Right kidney (tissue), 9 donors: ENCODE measurements at places on chromosomes 4 and X.
A peak's percentile ranks its signal among the peaks of the same experiment; 100 is the strongest.

DNA sequence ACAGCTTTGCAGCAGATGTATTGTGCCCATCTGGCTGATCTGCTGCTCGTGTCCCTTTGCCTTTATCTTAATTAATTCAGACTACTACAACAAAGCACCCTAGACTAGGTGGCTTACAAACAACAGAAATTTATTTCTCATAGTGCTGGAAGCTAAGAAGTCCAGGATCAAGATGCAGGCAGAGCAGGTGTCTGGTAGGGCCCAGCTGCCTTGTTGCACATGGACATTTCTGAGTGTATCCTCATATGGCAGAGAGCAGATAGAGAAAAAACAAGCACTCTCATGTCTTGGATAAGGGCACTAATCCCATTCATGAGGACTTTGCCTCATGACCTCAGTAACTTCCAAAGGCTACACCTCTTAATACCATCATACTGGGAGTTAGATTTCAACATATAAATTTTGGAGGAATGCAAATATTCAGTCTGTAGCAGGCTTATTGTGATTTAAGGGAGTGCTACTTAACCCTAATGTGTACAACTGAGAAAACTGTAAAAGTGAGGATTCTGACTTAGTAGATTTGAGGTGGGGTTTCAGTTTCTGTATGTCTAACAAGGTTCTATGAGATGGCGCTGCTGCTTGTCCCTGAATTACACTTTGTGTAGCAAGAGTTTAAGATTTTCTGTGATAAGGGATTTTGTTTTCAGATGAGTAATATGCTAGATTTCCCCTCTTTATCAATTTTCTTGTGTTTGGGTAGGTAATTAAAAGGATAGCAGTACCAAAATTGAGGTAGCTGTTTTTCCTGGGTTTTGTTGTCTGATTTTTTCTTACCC is 473.2 kb upstream of the TECRL start:
- DNase-seq, result no peak

GRCh38 chr4:4460759-4461158 is 73.9 kb downstream of the NSG1 start:
- no peak for DNase-seq

GRCh38 chrX:27840881-27841280 is 33.1 kb downstream of the MAGEB10 start:
- no peak for DNase-seq

DNA sequence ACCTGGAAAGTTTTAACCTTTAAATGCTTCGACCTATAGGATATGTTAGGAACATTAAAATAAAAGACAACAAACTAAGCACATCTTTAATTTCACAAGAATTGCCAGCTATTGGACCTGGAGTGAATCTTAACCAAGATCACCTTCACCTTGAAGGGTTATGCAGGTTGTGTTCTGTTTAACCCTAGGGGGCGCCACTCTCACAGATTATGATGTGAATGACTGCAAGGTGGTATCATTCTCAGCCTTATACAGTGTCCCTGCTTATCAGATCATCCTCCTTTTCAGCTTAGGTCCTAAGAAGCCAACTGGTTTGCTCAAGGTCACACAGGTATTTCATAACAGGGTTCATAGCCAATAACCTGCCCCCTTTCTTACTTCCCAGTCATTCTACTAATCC is 23.5 kb downstream of the INTS6L start:
- no peak for DNase-seq

GRCh38 chr4:165111906-165112367 is 723 bp downstream of the TMEM192 start:
- no peak for DNase-seq

DNA sequence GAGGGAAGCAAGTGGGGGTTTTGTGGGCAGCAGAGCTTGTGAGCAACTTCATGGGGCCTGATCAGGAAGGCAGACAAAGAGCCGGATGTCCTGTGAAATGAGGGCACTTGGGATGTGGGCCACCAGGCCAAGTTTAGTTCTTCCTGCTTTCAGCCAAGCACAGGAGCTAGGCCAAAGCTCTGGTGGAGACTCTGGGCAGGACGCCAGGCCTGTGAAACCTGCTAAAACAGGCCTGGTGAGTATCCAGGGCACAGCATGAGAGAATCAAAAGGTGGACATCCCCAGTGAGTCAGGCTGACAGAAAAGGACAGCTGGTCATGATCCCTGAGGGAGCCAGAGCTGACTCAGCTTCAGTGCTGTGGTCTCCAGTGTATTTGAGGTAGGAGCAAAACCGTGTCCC is 95.7 kb downstream of the NPNT start:
- DNase-seq, result no peak

DNA sequence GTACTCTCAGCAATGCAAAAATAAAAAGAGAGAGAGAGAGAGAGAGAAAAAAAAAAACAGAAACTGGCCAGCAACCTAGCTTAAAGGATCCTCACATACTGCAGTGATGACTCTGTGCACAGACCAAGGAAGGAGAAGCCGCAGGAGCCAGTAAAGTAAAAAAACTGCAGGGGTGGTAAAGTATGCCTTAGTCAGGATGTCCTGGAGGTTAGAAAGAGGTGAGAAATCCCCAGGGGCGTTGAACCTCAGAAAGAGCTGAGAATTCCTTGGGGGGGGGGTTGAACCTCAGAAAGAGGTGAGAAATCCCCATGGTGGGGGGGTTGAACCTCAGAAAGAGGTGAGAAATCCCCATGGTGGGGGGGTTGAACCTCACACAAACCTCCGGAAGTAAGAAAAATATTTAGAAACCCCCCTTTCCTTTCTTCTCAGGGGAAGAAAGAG is 48.0 kb downstream of the MAGEA9 start:
- DNase-seq, result no peak

GRCh38 chr4:85700362-85700761 is 225.4 kb downstream of the ARHGAP24 start:
- no peak for DNase-seq

- DNase-seq, result no peak
These were observed 54.8 kb upstream of the SRD5A3 start for GRCh38 chr4:55291227-55291640.

GRCh38 chr4:60344908-60345307 is 855.2 kb upstream of the ADGRL3 start:
- DNase-seq, result no peak

DNA sequence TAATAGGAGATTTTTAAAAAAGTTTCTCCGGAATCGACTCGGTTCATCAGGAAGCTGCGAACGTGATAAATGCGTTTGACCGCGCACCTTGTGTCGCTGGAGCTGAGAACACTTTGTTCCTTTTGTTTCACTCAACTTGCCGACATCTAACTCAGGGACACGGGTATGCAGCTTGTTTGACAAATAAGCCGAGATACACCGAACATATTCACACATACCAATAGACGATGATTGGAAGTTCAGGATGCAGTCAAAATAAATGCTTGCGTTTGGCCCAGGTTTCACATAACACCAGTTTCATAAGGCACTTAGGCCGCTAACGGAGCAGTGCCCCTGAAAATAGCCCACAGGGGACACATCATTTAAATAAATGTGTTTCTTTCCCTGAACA is 932 bp upstream of the SHISA3 start:
- no peak for DNase-seq

GRCh38 chr4:155403886-155404285 is 27.1 kb upstream of the MAP9 start:
- DNase-seq, result no peak

- DNase-seq, result no peak
These were observed 201.9 kb upstream of the PPARGC1A start for GRCh38 chr4:24091639-24092233.

GRCh38 chr4:147336252-147336651 is 144.6 kb upstream of the EDNRA start:
- no peak for DNase-seq

- DNase-seq, result peak; percentile 79
These were observed at the start of gene FAM114A1 for GRCh38 chr4:38867478-38868058. FAM114A1 (plus strand) TSS chr4:38867806; CDS start chr4:38878079, 10,273 bp downstream.

DNA sequence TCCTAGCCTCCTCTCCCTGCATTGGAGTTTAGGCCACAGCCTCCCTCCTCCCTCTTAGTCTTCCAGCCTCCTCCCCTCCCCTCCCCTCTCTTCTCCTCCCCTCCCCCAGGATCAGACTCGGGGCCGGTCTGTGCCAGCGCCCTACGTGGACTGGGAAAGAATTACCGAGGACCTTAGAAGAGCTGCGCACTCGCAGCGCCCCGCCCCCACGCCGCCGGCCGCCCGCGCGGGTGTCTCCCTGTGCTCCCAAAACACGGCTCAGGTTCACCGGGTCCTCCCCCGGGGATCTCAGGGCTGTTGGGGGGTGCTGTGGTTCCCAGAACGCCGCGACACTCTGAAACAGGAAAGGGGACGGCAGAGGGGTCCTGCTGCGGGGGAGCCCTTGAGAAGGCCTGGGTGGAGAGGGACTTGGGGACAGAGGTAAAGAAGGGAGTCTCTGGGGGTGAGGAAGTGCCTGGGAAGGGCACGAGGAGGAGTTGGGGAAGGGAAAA is 122.3 kb upstream of the TBL1X start:
- DNase-seq, result peak; percentile 71

DNA sequence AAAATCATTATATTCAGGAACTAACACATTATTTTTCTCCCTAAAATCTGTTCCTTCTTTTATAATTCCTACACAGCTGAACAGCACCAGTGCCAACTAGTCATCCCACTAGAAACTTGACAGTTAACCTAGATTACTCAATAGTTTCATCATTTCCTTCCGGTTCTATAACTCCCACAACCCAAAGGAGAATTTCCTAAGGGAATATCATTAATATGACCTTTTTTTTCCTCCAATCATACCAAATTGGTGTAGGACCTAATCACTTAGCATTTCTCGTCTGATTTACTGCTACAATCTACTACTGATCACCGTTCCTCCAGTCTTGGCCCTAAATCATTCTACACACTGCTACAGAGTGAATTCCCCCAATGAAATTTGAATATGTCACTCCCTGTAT is 45.9 kb downstream of the WDFY3 start:
- DNase-seq, result no peak

GRCh38 chr4:6891436-6892170 is 18.0 kb upstream of the TBC1D14 start:
- no peak for DNase-seq

DNA sequence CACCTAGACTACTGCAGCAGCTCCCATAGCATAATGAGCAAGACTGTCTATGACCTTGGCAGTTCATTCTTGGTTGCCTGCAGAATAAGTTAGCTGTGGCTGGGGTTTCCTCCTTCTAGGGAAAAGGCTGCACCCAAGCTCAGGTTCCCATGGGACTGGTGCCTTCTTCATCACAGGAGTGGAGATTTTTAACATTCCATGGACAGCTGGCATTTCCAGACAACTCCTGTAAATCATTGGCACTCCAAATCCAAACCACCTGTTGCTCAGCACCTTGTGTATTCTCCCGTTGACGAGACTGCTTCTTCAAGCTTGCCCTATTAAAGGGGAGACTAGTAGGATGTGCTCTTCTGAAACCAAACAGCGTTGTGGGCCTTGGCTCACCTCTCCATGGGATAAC is 7.8 kb upstream of the NUP54 start:
- DNase-seq, result no peak

GRCh38 chrX:134929808-134930207 is 61.0 kb upstream of the SMIM10 start:
- DNase-seq, result no peak

DNA sequence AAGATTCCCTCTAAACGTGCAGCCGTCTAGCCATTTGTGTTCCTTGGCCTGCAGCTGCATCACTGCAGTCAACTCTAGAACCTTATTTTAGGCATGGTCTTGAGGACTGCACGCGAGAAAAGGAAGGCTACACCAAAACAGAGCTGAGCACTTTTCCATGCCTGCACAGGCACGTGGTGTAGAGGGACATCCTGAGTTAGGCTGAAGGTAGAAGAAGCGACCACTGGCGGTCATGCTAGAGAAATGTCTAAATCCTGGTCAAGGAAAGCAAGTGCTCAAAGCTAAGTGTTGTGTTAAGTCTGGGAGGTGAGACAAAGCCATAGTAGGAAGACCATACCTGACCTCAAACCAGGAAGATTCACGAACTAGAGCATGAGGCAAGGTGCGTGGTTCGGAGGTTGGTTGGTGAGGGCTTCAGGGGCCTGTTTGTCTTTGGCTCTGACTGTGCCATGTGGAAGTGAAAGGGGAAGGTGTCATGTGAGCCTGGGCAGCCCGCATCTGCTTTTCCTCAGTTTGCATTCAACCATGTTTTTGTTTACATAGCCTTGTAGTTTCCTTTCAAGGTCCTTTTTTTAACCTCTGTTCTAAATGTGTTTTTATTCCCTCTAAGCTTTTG is 203.8 kb downstream of the AASDH start:
- DNase-seq, result no peak

DNA sequence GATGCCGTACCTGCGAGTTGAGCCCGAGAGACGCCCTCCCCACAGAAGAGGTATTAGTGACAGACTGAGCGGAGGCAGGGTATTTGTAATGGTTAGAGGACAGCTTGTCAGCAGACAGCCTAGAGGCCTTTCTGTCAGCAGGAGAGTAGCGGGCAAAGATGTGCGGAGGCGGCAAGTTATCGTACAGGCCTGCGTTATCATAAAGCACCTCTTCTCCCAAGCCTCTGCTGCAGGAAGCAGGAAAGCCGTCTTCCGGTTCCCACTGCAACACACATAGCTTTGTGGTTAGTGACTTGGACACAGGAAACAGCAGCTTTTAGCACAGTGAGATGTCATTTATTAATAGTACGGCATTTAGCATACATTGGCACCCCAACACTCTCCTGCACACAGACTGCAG is 158.3 kb downstream of the AFAP1 start:
- no peak for DNase-seq

- DNase-seq, result no peak
These were observed 2.3 kb downstream of the MAML3 start for GRCh38 chr4:140151699-140152012.

GRCh38 chrX:1323315-1323714 is 13.3 kb upstream of the IL3RA start:
- DNase-seq, result no peak

DNA sequence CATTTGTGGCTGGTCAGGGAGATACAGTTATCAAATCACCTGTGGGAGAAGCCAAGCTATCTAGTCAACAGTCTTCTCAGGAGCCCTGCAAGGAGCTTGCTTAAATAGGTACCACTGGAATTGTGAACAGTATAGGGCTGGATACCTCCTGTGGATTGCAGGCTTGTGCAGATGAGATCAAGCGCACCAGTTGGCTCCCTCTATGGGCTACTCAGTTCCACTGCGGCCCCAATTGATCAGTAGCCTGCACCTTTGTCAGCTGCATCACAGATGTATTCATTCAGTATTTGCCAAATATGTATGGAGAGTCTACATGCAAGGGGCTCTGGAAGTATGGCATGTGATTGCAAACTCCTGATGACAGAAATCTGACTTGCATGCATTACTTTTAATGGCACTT is 28.6 kb downstream of the TEX13A start:
- DNase-seq, result no peak

- no peak for DNase-seq
These were observed 91.1 kb upstream of the MAOA start for GRCh38 chrX:43564953-43565352.

GRCh38 chr4:136751556-136751955 is 780.7 kb downstream of the PCDH18 start:
- no peak for DNase-seq

GRCh38 chr4:60259781-60260180 is 940.3 kb upstream of the ADGRL3 start:
- no peak for DNase-seq

GRCh38 chr4:75306506-75306905 is 207.7 kb downstream of the RCHY1 start:
- DNase-seq, result no peak
